ENCODE measurements at places on chromosomes 11 and 22. TPM values are rescaled to one million over a fixed set of nuclear protein-coding genes. Genes with fewer than 3 reads are reported as not detected.

The DTX4 gene
- 16.1 TPM for polyA plus RNA-seq

DNA sequence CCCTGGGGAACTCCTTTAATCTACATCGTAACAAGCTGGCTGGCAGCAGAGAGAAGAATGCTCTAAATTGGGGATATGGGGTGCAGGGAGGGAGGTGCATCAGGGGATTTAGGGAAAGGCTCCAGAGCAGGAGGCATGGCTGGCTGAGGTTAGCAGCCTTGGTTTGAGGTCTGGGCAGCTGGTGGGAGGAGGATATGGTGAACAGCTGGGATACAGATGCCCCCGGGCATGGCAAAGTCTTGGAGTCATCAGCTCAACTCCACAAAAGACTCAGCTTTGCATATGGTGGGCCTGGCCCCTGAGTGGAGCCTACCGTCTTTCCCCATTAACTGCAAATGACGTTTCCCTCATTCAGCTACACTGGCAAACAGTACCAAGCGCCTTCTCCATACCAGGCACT, 5.4 kb downstream of the FAM83F start:
- no peak for DNase-seq

The GATD1 gene
- polyA plus RNA-seq: 37.8 TPM

DNA sequence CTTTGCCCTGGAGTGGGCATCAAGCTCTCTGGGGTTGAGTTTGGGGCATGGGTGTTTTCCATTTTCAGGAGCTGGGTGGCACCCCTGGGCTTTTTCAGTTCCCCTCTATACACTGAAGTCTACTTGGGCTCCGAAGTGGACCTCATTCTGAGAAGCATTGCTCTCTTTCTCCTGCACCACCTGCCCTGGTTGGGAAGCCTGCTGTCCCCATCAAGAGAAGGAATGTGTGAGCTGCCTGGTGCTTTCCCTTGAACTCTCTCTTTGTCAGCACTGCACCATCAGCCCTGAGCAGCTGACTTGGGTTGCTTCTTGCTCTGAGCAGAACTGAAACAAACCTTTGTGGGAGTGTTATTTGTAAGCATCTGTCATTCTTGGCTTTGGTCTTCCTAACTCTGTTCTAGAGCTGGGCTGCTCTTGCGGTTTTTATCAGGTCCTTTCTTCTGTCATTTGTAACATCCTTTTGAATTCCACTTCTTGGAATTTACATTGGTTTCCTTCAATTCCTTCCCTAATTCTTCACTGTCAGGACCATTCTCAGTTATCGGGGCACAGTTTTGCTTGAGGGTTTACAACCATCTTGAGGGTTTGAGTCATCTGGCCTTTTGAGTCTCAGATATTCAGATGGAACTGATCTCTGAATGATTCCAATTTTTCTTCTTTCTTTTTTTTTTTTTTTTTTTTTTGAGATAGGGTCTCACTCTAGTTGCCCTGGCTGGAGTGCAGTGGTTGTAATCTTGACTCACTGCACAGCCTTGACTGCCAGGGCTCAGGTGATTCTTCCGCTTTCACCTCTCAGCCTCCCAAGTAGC, 20.5 kb downstream of the UBE2L3 start:
- DNase-seq: no peak

The OR51Q1 gene
- polyA plus RNA-seq: not detected

The CECR2 gene
- polyA plus RNA-seq: 17.9 TPM

The C11orf21 gene
- 3.4 TPM for polyA plus RNA-seq

DNA sequence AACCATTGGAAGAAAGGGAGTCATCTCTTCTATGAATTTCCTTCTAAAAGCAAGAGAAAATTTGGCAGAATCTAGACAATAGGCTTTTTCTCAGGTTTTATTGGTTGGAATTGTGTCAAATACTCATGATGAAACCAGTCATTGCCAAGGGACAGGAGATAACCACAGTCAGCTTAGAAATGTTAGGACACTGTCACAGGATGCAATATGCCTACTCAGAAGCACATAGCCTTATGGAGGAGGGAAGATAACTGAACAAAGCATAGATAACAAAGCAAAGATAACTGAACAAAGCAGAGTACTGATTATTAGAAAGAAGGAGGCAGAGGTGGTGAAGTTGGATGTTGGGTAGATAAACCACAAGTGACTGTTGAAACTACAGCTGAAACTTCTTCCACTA, 303.5 kb upstream of the PDGFD start:
- DNase-seq: no peak

- DNase-seq: no peak
Observed at GRCh38 chr11:11020747-11021149, 162.9 kb upstream of the ZBED5 start.

Data from muscle of back (tissue), 13 donors.